ENCODE measurements at places on chromosomes 13 and 19.

GRCh38 chr19:42290523-42291434, 11.2 kb upstream of the PRR19 start:
- DNase-seq, result no peak

- no peak for DNase-seq
These were observed 431.2 kb downstream of the FOXO1 start for GRCh38 chr13:40235160-40235796.

DNA sequence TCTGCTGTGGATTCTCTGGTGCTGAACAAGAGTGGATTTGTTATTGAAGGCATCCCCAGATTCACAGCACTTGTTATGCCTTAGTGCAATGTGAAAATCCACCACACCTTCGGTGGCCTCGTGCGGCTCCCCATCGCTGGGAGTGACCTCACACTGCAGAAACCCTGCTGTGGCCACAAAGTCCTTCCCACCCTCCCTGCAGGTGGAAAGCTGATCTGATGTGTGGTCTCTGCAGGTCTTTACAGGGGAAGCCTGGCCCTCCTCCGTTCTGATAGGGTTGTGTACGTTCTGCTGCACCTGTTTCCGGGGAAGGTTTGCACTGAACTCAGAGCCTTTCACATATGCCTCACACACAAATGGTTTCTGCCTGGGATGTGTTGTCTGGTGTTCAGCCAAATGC, 5.0 kb downstream of the ZNF792 start:
- no peak for DNase-seq

- no peak for DNase-seq
These were observed 10.6 kb upstream of the RETN start for GRCh38 chr19:7658219-7658686.

DNA sequence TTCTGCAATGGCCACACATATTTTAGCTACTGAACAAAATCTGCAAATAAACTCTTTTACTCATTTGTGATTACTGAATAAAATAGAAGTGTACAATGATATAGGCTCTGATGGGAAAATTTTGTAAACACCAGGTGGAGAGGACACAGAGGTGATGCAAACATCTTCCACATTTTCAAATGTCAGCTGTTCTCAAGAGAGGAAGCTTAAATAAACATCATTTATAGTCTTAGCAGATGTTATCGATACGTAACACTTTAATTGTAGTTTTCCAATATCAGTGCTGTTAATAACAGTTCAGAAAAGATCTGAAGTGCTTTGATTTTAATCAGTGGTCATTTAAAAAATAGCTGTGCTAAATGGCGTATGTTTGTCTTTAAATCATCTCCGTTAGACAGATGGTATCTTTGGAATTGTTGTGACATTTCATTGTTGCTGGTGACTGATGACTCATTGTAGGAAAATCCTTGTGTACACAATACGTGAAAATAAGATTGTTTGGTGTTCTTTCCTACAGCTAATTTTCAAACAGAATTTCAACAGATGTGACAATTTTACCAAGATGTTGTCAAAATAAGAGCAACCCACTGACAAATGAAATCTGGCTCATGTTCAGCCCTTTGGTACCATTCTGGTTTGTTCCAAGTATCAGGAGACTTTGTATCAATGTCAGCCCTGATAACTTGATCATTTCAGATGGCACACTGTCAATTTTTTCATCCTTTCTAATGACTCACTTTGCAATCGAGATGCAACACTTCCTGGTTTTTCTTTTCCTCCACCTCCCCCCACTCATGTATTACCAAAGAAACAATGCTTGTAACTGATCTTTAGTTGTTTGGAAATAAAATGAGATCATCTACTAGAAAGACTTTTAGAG, 516.0 kb downstream of the DCT start:
- no peak for DNase-seq

DNA sequence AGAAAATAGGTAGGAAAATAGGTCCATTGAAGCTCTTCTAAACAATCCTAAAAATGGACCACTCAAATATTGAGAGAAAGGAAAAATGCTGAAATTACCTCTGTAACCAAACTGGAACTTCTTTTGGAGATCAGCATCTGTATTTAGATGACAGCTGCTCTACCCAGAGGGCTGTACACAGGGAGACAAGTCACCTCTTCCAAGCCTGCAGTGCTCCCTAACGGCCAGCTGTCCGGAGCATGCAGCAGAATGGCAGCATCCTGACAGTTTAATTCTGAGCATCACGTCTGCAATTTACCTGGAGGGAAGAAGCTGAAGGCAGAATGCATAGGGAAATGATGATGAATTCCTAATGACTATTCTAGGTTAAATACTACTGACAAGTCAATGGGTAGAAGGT, 62.8 kb upstream of the DIAPH3 start:
- DNase-seq, result no peak

GRCh38 chr19:1081301-1082164, 13.6 kb downstream of the POLR2E start:
- DNase-seq, result no peak

GRCh38 chr19:5013761-5014160, 44.8 kb downstream of the KDM4B start:
- DNase-seq, result no peak

DNA sequence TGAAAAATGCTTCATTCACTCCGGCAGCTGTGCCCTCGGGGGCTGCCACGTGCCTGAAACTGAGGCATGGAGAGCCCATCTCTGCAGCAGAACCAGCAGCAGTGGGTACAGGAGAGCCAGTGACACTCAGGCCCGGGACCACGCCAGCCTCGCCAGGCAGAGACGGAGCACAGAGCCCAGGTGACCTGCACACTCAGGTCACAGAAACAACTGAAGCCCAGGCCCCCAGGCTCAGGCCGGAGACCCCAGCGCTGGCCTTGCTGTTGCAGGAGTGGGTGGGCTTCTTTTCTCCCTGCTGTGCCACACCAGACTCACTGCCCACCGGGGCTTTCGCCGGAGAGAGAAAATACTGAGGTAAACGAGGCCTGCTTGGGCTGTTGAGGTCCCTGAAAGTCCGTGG, 117.3 kb downstream of the SOX1 start:
- no peak for DNase-seq

GRCh38 chr19:45952686-45953505, 20.8 kb downstream of the NOVA2 start:
- DNase-seq, result no peak

DNA sequence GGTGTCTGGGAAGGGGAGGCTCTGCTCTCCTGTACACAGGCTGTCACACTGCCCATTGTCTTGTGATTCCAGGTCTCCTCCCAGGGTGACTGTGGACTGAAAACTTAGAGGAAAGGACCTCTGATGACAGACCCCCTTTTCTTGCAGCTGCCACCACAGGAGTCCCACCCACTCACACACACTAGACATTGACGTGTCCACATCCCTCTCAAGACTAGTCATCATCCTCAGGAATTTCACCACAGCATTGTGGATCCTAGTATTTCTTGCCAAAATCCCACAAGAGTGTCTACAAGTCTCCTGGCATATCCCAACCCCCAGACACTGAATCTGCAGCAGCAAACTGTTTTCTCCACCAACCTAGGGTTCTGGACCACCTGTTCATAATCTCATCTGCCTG, 5.3 kb downstream of the ZNF85 start:
- no peak for DNase-seq

GRCh38 chr13:111047326-111047725, 67.8 kb upstream of the ARHGEF7 start:
- DNase-seq, result no peak

DNA sequence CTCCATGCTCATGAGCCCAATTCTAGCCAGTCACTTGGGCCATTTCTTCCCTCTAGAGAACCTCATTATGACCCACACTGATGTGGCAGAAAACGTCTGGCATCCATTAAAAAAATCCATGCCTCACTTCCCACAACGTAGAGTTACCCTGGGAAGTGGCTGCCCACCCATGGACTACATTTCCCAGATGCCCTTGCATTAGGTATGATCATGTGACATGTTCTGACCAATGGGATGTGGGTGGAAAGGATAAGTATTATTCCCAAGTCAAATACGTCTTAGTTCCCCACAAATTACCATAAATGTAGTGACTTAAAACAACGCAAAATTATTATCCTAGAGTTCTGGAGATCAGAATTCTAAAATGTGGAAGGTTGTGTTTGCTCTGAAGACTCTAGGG, 47.9 kb upstream of the ZNRF4 start:
- DNase-seq, result no peak

GRCh38 chr19:50794074-50794875, 4.1 kb downstream of the ACP4 start:
- DNase-seq, result no peak

GRCh38 chr19:2332341-2333026, 4.0 kb downstream of the SPPL2B start:
- DNase-seq, result no peak

- DNase-seq, result no peak
These were observed 9.7 kb downstream of the SYDE1 start for GRCh38 chr19:15116856-15117255.

DNA sequence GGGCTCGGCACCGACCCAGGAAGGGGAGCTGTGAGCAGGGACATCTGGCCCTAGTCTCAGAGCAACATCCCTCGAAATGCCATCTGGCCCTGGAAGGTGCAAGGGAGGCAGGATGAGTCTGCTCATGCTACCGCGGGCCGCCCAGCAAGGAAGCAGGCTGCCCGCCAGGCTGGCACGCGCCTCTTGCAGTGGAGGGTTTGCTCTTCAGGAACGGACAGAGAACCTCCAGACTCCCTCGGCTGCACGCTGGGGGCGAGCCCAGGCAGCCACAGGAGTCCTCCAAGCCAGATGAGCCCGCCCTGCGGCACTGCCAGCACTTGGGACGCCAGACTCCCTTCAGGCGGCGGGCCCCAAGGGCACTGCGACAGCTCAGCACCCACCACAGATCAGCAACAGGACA, 10.1 kb upstream of the ATP8B3 start:
- DNase-seq, result no peak

DNA sequence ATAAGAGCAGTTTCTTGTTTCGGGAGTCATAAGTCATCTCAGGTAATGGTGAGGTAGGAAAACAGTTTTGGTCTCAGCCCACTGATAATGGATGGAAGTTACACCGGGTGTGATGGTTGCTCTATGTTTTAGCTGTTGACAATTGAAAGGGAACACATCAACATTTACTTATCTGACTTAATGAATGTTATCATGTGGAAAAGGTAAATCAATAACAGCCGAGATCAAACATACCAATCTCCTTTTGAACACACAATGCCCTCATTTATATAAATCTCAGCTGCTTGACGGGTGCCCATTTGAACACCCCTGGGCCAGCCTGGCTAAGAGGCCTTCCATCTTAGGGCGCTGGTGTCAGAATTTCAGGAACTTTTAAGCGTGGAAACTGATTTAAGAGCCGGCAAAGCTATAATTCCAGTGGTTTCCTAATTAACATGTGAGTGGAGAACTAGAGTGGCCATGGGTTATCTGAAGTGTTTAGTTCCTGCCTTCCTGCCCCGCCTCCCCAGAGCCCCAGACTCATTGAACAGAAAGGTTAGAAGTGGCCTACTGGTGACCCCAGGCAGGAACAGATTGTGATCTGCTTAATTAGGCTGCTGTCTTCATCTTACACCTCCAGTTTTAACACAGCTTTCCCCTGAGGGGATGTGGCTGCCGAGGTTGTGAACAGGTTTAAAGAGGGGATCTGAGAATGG, 572.7 kb downstream of the FGF9 start:
- DNase-seq, result no peak

DNA sequence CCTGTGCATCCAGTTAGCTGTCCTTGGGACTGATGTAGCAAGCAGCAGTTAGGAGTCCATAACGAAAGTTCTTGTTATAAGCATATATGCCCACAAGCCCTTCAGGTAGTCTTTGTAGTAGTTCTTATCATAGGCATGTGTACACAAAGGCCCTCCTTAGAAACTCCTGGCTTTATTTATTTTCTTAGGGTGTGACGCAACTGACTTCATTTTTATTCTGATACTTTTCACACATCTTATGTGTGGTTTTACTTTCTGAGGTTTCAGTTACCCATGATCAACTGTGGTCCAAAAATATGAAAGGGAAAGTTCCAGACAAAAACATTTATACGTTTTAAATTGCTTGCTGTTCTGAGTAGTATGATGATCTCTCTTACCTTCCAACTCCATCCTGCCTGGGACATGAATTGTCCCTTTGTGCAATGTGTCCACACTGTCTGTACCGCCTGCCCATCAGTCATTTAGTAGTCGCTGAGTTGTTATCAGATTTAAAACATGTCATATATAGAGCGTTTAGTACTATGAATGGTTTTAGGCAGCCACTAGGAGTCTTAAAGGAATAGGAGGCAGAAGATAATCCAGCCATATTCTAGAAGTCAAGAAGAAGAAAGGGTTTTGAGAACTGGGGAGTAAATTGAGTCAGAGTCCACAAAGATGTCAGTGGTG, 19.4 kb downstream of the GPC5 start:
- no peak for DNase-seq

GRCh38 chr13:87393358-87393757, 277.8 kb upstream of the SLITRK5 start:
- DNase-seq, result no peak

Measured in ascending aorta (tissue), 2 donors.